ENCODE measurements at places on chromosomes 12 and 14.

GRCh38 chr14:105418269-105419194 lies 1.1 kb upstream of the MTA1 start:
- DNase-seq, result no peak

- DNase-seq, result no peak
These were observed 98.1 kb downstream of the NEDD1 start for GRCh38 chr12:97005174-97005573.

DNA sequence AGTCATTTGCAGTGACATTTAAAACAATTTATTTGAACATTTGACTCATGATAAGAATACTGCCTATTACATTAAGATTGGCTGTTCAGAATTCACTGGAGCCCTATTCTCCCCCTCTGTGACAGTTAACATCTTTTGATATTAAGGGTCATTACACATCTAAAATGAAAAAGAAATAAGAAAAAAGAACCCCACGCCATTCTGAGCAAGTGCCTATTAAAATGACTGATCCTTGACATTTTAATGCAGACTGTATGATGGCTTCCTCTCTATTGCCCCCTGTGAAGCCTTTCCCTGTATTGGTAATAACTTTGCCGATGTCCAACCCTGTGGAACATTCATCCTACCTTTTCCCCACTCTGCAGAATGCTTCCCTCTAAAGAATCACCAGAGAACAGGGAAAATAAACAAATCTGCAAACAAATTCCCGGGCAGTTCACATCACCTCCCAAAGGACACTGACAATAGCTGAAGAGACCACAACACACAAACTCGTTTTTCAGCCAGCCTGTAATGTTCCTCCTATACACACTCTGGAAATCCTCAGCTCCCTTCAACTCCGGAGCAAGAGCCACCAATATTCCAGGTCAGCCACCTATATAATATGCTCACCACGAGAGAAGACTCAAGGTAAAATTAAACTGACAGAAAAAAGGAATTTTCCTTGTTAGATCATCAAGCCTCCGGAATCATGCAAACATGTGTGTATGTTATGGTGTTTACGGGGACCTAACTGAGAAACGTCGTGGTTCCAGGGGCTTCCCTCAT lies 2.1 kb downstream of the NIN start:
- DNase-seq, result no peak

DNA sequence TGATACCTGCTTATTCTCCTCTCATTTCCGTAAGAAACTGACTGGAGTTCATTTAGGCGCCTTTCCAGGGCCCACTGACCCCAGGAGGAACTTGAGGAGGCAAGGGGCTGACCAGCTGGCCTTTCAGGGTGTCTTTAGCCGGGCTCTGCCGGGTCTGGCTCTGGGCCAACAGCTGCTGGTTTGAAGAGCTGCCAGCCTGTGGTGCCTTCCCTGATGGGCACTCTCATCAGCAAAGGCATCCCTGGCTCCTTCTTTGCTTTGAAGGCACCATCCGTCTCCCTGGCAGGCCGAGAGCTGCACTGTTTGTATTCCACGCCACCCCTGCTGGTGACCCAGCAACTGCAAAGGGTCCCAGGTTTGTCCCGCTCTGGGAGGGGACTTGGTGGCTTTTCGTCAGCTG lies 42.0 kb downstream of the IQSEC3 start:
- DNase-seq, result no peak

- DNase-seq, result no peak
These were observed 21.3 kb downstream of the POU6F1 start for GRCh38 chr12:51196547-51196946.

- DNase-seq, result peak; percentile 77
These were observed 61.7 kb upstream of the BCL2L14 start for GRCh38 chr12:12008931-12009611.

- DNase-seq, result no peak
These were observed 58.0 kb downstream of the FAR2 start for GRCh38 chr12:29207120-29207519.

DNA sequence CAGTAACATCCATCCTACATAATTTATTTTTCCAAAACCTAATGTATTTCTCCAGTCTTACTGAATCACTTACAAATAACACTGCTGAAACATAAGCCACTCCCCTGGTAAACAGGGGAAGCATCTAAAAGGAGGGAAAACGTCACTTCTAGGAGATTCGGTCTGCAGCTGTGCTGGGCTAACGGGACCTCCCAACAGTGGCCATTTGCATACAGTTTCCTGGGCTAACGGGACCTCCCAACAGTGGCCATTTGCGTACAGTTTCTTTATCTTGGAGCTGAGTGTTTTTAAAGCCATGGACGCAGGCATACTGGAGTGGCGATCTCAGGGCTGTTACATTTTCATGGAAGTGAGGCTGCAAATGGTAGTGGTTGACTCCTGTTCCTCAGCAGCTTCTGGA lies 242.9 kb downstream of the TMEM132D start:
- DNase-seq, result no peak

DNA sequence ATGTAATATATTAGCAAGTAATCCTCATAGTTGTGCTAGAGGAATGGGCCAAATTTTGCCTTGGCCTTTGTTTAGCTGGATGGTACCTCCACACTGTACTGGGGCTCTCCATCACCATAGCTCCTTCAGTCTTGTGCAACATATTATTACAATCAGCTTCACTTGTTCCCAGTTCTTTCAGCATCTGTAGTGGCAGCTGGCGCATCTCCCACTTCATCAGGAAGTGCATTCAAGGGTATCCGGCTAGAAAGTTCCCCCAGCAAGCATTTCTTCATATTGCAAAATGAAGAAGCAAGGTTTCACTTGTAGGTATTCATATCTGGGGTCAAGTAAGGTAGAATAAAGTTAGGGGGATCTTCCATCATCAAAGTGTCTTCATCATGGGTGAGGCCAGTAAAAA lies 123.7 kb downstream of the IGF1 start:
- DNase-seq, result no peak

- no peak for DNase-seq
These were observed 17.8 kb downstream of the RASSF8 start for GRCh38 chr12:25976289-25976688.

GRCh38 chr14:22565391-22565945 lies 23.6 kb downstream of the DAD1 start:
- no peak for DNase-seq

- no peak for DNase-seq
These were observed 44.8 kb downstream of the SSPN start for GRCh38 chr12:26239852-26240815.

DNA sequence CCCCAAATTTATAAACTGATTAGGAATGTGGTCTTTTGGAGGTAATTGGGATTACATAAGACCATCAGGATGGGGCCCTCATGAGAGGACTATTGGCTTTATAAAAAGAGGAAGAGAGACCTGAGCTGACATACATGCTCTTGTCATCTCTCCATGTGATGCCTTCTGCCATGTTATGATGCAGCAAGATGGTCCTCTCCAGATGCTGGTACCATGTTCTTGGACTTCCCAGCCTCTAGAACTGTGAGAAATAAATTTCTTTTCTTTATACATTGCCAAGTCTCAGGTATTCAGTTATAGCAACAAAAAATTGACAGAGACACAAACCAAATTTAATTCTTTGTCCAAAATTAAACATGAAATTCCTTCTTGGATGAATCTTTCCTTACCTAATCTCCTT lies 92.9 kb downstream of the EFCAB11 start:
- no peak for DNase-seq

- no peak for DNase-seq
These were observed 349.7 kb downstream of the NRXN3 start for GRCh38 chr14:78519863-78520262.

DNA sequence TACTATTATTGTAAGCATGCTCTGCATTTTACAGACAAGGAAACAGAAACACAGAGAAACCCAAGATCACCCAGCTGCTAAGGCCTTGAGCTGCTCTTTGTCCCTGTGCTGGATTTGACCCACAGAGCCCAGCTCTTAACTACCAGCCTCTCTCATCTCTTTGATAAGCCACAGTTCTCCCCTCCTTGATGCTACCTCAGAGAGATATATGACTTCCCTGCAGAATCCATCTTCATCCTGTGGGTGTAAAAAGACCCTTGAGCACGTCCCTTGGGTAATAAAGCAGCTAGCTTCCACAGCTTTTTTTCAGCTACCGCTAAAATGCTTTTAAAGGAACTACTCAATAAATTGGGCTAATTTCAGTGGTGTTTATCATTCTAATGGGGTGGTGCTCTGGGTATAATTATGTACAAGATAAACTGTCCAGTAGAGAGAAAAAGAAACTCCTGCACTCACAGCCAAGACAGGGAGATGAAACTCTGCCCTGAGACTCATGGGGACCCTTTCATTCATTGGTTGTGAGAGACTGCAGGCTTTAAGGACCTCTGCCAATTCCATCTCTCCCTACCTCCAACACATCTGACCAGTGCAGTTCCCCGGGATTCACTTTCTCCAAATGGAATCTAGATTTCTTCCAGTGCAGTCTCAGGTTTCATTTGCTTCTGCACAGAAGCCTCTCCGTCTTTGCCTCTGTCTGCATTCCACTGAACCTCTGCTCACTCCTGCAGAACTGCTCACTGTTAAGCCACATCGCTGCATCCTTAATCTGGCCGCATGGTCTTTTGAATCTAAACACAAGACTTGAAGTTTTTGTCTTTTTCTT lies 24.7 kb upstream of the NTF3 start:
- DNase-seq, result no peak

GRCh38 chr12:124655698-124656516 lies 88.5 kb upstream of the NCOR2 start:
- DNase-seq, result no peak

GRCh38 chr14:49961270-49962222 lies 68.7 kb downstream of the ARF6 start:
- DNase-seq, result no peak

GRCh38 chr14:104953896-104954656 lies 24.1 kb downstream of the AHNAK2 start:
- DNase-seq, result no peak

DNA sequence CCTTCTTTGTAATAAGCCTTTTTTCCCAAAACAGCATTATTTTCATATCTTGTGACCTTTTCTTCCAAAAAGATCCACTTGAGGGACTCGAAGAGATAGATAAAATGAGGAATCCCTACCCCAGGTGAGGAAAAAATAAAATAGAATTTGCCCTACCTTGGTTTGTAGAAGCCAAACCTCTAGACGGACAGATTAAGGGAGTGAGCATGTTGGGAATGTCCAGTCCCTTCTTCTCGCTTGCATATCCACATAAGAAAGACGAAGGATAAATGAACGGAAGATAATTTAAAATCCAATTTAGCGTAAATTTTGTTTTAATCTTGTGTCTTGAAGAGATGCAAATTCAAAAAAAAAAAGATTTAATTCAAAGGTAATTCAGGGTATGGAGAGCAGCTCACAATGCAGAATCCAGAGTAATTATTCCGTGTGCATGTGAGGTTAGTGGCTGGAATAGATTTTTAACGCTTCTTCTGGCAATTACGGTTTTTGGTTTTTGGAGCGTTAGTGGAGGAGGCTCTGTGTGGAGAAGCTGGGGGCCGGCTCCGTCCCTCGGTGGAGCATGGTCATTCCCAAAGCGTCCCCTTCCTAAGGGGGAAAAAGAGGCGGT lies 1.5 kb downstream of the GRIN2B start:
- DNase-seq, result no peak

DNA sequence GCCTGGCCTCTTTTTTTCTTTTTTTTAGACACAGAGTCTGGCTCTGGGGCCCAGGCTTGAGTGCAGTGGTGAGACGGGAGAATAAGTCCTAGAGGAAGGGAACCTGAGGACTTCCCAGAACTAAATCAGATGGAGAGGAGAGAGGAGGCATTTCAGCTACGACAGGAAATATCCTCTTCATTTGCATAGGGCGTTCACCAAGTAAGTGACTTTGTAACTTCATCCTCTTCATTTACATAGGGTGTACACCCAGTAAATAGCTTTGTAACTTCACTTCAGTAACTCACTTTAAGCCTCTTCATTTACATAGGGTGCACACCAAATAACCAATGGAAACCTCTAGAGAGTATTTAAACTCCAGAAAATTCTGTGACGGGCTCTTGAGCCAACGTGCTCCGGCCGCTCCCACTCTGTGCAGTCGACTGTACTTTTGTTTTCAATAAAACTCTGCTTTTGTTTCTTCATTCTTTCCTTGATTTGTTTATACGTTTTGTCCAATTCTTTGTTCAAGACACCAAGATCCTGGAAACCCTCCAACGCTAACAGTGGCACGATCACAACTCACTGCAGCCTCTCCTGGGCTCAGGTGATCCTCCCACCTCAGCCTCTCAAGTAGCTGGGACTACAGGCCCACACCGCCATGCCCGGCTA lies 21.4 kb upstream of the ANKRD9 start:
- DNase-seq, result peak; percentile 27

- no peak for DNase-seq
These were observed 1.9 kb downstream of the PPP1R3E start for GRCh38 chr14:23300687-23301223.

DNA sequence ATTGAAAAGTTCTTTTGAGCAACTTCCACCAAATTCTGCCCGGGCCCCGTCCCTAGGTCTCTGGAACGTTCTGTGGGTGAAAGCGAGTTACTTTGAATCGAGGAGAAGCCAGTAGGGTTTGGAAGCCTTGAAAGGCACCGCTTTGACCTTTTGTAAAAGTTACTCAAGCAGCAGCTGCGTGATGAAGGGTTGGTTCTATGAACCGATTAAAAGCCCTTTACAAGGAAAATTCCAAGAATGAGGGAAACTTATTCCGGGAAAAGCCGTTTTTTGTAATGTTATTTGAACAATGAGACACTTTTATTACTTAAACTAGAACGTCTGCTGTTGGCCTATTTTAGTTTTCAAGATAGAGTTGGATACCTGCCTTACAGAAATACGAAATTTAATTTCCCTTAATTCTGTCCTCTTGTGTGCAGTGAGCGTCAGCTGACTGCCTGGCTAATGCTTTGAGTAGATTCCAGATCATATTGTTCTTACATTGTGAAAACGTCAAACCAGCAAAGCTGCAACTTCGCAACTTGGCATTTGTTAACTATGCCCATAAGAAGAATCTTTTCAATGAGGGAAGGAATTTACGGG lies 906 bp downstream of the LARP4 start:
- no peak for DNase-seq

DNA sequence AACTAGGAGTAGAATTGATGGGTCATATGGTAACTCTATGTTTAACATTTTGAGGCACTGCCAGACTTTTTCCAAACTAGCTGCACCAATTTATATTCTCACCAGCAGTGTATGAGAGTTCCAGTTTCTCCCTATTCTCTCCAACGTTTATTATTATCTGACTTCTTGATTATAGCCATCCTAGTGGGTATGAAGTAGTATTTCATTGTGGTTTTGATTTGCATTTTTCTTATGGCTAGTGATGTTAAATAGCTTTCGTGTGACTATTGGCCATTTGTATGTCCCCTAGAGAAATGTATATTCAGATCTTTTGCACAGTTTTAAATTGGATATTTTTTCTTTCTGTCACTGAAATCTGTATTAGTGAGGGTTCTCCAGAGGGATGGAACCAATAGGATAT lies 37.8 kb downstream of the HELB start:
- no peak for DNase-seq

- DNase-seq, result no peak
These were observed 69.4 kb downstream of the MIA2 start for GRCh38 chr14:39303115-39303514.

GRCh38 chr14:45144658-45145057 lies 8.9 kb downstream of the FANCM start:
- no peak for DNase-seq

- DNase-seq, result no peak
These were observed 161.5 kb downstream of the DERA start for GRCh38 chr12:16072678-16073077.

- DNase-seq, result no peak
These were observed 5.3 kb upstream of the SERPINA5 start for GRCh38 chr14:94575730-94576585.
